HuH-7.5 (cell line): ENCODE measurements at places on chromosomes 7 and 10.

- DNase-seq, result no peak
These were observed 212.7 kb downstream of the ADK start for GRCh38 chr10:74363727-74364126.

DNA sequence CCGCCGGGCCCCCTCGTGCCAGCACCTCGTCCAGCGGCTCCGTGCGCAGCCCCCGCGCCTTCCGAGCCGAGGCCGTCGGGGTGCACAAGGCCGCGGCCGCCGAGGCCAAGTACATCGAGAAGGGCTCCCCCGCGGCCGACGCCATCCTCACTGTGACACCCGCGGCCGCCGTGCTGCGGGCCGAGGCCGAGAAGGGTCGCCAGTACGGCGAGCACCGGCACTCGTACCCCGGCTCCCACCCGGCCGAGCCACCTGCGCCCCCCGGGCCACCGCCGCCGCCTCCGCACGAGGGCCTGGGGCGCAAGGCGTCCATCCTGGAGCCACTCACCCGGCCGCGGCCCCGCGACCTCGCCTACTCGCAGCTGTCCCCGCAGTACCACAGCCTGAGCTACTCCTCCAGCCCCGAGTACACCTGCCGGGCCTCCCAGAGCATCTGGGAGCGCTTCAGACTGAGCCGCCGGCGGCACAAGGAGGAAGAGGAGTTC lies 76.5 kb downstream of the ELFN1 start:
- DNase-seq, result no peak

DNA sequence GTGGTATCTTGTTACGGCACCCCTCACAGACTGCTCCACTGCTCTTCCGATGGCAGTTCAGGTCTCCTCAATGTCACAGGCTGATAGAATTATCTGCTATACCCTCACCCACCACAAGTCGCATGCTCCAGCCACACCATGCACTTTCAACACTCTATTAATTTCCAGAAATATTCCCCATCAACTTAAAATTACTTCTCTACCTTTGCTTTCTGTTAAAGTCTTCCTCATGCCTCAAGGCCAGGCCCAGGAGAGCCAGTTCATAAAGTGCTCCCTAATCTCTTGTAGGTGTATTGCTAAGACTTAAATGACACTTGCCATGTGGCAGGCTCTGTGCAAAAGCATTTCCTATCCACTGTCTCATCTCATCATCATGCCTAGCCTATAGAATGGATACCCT lies 105.9 kb upstream of the ARID5B start:
- DNase-seq, result no peak

- DNase-seq, result peak; percentile 23
These were observed 176.6 kb upstream of the SP4 start for GRCh38 chr7:21251151-21251800.

- no peak for DNase-seq
These were observed 63.4 kb downstream of the CRPPA start for GRCh38 chr7:16357921-16358320.

DNA sequence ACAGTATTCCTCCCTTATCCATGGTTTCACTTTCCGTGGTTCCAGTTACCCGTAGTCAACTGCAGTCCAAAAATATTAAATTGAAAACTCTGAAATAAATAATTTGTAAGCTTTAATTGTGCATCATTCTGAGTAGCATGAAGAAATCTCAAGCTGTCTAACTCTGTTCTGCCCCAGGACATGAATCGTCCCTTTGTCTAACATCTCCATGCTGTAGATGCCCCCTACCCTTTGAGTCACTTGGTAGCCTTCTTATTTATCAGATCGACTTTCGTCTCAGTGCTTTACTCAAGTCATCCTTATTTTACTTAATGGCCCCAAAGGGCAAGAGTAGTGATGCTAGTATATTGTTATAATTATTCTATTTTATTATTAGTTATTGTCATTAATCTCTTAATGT lies 41.8 kb downstream of the CPED1 start:
- DNase-seq, result no peak

GRCh38 chr7:66920256-66920655 lies 769 bp upstream of the TMEM248 start:
- no peak for DNase-seq

DNA sequence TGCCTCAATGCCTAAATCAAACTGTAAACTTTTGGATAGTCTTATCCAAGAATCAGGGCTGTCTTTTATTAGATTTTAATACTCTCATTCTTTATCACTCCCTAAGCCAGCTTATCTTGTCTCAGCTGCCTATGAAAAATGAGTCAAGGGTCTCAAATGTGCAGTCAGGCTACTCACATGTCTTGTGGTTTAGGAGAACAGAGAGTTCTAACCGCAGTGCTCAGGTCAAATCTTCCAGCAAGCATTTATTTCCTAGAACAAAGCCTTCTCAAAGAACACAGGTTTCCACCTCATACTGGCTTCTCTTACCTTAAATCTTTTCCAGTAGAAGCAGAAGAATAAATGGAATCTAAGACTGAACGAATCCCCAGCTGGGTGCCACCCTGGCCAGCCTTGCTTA lies 23.5 kb downstream of the HTR5A start:
- DNase-seq, result no peak
